Glomerular endothelial cell (primary cell): ENCODE measurements at places on chromosomes 7 and 10. TPM values are rescaled to one million over a fixed set of nuclear protein-coding genes. Genes with fewer than 3 reads are reported as not detected.

DNA sequence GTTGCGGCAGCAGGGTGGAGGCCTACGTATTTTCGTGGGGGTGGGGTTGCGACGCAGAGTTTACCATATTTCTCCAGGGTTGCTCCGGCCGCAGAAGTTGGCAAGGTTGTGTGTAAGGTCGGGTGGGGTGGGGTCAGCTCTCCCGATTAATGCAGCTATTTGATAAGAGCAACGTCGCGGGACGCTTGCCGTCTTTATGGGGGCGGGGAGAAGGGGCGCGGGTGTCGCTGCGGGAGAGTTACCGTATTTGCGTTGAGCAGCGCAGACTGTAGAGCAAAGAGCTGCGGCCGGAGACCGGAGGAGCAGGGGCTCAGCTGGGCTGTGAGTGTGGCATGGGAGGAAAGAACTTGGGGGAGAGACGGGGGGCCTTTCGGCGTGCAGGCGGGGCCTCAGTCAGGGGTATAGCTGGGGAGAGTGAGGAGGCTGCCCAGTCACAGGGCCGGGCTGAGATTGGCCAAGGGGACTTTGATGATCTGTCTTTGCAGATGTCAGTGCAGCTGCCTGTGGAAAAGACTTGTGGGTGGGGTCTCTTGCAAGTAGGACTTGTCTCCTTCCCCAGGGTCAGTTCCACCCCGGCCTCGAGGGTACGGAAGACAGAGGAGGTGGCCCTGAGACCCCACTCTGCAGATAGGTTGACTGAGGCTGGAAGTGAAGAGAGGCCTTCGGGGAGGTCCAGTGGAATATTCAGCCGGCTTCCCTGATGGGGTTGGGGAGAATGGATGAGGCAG, 26.6 kb downstream of the ZNF775 start:
- no peak for DNase-seq

- DNase-seq, result no peak
Observed at GRCh38 chr7:127704211-127704610, 52.2 kb downstream of the SND1 start.

- DNase-seq, result peak; percentile 14
Observed at GRCh38 chr10:77004917-77005564, 632.6 kb downstream of the KCNMA1 start.

Gene UNCX
- not detected in 2 replicates for total RNA-seq

Gene ZNF485
- total RNA-seq, result 0.76 and 1.2 TPM in 2 replicates

Gene PRKAR2B
- total RNA-seq, result 24.2 and 28.7 TPM in 2 replicates

Gene TNS3
- 61.7 and 62.3 TPM in 2 replicates for total RNA-seq

DNA sequence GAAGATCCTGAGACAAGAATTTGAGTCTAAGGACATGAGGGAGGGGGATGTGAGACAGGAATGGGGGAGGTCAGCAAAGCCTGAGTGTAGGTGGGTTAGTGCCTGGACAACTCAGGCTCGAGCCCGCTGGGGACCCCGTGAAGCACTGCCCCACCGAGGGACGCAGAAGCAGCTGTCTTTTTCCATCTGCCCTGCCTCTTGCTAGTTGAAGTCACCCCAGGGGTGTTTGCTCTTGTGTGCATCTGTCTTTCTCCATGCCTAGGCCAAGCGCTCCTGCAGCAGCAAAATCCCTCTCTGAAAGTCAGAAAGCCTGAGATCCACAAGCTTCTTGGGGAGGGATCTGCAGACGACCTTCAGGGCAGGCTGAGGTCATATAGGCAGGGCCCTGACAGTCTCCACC, 79.0 kb upstream of the CELF2 start:
- no peak for DNase-seq

Gene FZD8
- total RNA-seq, result 29.1 and 42.3 TPM in 2 replicates

- no peak for DNase-seq
Observed at GRCh38 chr7:130409067-130409711, 28.9 kb downstream of the CPA1 start.

DNA sequence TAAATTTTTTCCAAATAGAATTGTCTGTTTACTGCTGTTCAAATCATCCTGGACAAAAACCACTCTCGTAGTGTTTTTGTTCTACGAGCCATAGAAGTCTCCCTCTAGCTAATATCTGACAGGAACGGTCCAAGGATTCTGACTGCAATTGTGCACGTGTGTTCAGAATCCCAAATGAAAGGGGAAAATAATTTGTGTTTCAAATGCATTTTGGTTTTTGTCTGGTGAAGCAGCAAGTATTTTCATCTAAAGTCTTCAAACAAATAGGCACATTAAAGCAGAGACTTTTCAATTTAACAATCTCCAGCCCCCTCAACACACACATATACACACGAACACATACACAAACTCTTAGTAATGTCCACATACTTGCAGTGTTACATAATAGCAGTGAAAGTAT, 475 bp downstream of the NEUROD6 start:
- no peak for DNase-seq

Gene WAC
- 57.2 and 86.3 TPM in 2 replicates for total RNA-seq

- DNase-seq, result no peak
Observed at GRCh38 chr7:382043-382400, 92.1 kb downstream of the FOXL3 start.

GRCh38 chr10:124315591-124316270, 103.0 kb downstream of the OAT start:
- DNase-seq, result no peak

Gene PHKG1
- 0.10 and 0.35 TPM in 2 replicates for total RNA-seq

Gene TMEM140
- 11.7 and 42.1 TPM in 2 replicates for total RNA-seq

Gene ITGB8
- 6.3 and 13.9 TPM in 2 replicates for total RNA-seq

GRCh38 chr10:239109-239508, 103.9 kb downstream of the ZMYND11 start:
- no peak for DNase-seq

Gene GIMAP2
- 31.6 and 33.6 TPM in 2 replicates for total RNA-seq

DNA sequence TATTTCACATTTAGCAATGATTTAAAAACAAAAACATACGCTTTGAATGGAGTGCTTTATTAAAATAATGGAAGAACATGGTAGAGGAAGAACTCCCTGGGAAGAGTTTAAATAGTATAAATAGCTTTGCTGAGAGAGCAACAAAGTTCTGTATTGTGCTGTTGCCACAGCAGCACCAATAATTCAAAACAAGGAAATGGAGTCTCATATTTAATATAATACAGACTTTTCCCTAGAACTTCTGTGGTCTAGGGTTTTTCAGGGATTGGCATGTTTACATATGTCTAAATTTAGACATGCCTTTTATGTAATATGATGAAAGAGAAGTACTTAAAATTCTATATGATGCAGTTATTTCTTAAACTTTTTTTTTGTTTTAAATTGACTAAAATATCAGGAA, 217.2 kb upstream of the HDAC9 start:
- no peak for DNase-seq

Gene ZNF33B
- total RNA-seq, result 8.1 and 24.5 TPM in 2 replicates

Gene ADCY1
- 0.35 and 0.87 TPM in 2 replicates for total RNA-seq

- DNase-seq, result no peak
Observed at GRCh38 chr10:44974628-44975430, 3.8 kb downstream of the DEPP1 start.

DNA sequence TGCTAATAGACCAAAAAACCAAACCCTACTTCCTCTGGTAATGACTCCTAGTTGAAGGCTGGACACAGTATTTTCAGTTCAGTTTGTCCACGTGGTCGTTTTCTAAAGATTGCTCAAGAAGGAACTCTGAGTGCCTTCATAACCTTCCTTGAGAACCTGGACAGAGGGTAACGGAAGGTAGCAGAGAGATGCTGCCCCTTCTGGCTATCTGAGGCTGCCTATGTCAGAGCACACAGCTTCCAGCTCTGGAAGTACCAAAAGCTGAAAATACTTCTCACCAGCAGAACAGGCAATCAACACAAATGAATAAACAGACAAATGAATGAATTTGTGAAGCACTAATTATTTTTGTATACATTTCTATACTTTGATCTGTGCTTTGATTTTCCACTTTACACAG, 85.2 kb downstream of the AMPH start:
- DNase-seq, result no peak

- no peak for DNase-seq
Observed at GRCh38 chr10:114545071-114545470, 113.0 kb downstream of the ABLIM1 start.

DNA sequence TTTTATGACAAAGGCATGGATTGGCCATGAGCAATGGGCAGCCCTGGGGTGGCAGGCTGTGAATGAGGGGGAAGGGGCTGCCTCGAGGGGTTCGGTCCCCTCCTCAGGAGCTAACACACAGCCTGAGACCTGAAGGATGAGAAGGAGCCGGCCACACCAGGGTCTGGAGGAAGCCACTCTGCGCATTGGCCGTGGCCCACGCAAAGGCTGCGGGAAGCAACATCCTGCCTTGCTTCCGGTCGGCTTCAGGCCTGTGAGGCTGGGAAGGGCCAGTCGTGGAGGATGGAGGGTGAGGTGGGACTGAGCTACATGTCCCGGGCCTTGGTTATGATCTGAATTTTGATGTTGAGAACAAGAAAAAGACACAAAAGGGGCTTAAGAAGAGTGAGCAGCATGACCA, 49.4 kb downstream of the RGS10 start:
- DNase-seq, result no peak

GRCh38 chr7:156472267-156472666, 168.3 kb upstream of the RNF32 start:
- no peak for DNase-seq

DNA sequence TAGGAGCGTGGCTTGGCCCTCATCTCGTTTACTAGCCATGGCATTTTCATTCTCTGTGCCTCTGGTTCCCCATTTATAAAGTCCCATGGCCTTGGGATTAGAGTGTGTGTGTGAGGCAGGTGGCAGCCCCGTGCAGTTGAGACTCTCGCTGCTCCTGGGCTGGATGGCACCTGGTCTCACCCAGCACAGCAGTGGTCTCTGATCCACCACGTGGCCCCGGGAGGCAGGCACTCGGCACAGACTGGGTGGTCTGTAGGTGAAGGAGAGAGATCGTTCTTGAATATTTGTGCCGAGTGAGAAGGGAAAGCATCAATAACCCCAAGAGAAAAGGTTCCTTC, 50.4 kb downstream of the CALML3 start:
- no peak for DNase-seq

GRCh38 chr10:90751107-90751997, 106.5 kb downstream of the HTR7 start:
- DNase-seq, result no peak

Gene PITX3
- not detected in 2 replicates for total RNA-seq

Gene RELN
- total RNA-seq, result 6.2 and 8.1 TPM in 2 replicates

GRCh38 chr10:1434912-1435692, 302.2 kb downstream of the ADARB2 start:
- DNase-seq, result no peak

DNA sequence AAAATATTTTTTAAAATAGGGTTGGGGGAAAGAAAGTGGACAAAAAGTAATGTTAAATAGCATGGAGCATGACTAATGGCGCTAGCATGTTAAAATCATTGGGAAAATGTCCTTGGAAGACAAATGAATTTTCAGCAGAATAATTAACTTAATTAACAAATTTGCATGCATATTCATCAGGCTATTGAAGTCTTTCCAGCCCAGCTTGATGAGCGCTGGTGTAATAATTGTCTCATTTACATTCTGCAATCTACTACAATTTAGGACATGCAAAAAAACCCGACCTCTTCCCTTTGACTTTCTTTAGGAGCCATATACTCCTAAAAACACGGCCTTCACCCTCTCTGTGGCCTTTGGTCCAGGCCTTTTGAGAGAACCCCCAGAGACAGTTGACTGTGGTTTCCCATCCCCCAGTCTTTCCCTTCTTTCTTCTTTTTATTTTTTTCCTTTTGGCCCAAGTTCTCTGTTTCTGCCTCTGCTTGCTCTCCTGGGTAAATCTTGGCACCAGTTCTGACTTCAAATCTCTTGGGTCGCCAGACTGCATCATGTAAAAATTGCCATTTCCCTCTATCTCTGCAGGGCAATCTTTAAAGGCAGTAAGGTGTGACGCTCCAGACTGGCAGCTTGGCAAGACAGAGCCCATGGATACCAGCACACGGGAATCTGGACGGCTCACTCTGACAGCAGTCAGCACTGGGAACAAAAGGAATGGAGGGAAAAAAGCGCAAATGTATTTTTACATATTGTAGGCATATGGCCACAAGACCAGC, 105.5 kb downstream of the NEUROD6 start:
- no peak for DNase-seq

- DNase-seq, result no peak
Observed at GRCh38 chr7:7702826-7703225, 15.6 kb downstream of the RPA3 start.

GRCh38 chr7:23469150-23469960, 936 bp downstream of the IGF2BP3 start:
- no peak for DNase-seq

Gene WNT16
- not detected in 2 replicates for total RNA-seq

Gene CYP26C1
- total RNA-seq, result 0.05 and 1.1 TPM in 2 replicates

DNA sequence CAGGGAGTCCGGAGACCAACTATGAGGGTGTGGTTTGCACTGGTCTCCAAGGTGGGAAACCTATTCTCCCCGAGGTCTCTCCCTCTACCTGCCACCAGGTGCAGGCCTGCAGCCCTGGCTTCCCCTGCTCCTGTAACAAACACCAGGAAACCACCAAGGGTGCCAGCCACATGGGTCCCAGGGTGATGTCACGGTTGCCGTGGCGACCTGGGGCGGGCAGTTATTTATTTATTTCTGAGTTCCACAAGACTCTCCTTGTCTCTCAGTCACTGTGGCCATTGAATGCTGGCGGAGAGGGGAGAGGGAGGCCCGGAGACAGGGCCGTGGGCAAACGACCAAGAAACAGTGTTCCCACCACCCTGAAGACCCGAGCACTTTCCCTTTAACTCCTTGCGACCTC, 27.0 kb downstream of the MMD2 start:
- DNase-seq, result no peak

Gene TFPI2
- 152 and 232 TPM in 2 replicates for total RNA-seq

- no peak for DNase-seq
Observed at GRCh38 chr10:48484911-48485310, 120.0 kb downstream of the ARHGAP22 start.

GRCh38 chr7:112908086-112908485, 117.9 kb upstream of the TMEM168 start:
- no peak for DNase-seq

Gene CDK14
- 3.9 and 8.3 TPM in 2 replicates for total RNA-seq

- DNase-seq, result no peak
Observed at GRCh38 chr7:46003896-46004875, 83.1 kb upstream of the IGFBP3 start.

DNA sequence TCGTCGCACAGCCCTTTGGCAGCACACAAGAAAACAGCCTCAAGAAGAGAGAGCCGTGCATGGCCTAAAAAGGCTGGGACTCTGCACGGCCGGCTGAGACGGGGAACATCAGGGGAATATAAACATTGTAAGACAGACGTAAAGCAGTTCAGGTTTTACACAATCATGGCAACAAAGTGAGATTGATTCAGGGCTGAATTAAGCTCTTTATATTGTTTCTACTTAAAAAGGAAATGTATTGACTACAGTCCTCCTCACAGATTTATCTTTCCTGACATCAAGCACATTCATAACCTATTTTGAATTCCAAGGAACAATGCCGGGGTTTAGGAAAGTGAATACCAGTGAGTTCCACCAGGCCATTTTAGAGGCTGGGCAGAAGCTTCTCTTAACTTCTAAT, 25.2 kb downstream of the SORBS1 start:
- no peak for DNase-seq

Gene ELMO1
- 27.9 and 62.2 TPM in 2 replicates for total RNA-seq

Gene DBNL
- 140 and 182 TPM in 2 replicates for total RNA-seq

GRCh38 chr10:93080350-93081046, 6.8 kb downstream of the CYP26A1 start:
- no peak for DNase-seq
